Activated T-cell treated with anti-CD3 and anti-CD28 coated beads, Interleukin-2, amount 50 U/mL, for 1 hour (primary cell): ENCODE measurements at places on chromosomes 7 and 10.

- DNase-seq = no peak
Measured at GRCh38 chr7:75772081-75773077, at the start of gene CCL26. TSS of gene CCL26 (minus strand) at chr7:75772211. CDS start at chr7:75772176, 35 bp downstream.

DNA sequence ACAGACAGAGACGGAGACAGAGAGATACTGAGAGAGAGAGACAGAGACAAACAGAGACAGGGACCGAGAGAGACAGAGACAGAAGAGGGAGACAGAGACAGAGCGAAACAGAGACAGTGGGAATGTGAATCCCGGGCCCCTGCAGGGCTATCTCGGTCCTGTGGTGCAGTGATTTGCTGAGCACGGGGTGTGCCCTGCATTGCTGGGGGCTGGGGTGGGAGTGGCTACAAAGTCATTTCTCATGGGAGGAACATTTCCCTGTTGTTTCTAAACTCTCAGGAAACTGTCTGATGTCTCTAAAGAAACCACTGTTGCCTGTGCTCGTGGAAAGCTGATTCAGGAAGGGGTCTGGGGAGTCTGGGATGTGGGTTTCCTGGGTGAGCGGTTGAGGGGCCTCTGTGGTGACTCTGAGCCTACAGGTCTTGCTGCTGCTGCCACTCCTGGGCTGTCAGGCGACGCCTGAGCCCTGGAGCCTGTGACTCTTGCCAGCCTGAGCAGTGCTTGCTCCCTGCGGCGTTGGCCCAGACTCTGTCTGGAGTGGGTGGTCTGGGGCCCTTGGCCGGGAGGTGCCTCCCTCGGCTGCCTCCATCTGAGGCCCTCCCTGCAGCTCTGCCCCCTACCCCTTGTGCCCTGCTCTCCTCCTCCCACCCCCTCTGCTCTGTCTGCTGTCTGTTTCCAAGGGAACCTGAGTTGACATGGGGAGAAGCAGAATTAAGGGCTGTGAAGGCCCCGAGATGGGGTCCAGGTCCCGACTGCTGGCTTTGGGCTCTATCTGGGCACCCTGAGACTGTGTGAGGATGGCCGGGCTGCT, 292.0 kb downstream of the WDR37 start:
- no peak for DNase-seq

DNA sequence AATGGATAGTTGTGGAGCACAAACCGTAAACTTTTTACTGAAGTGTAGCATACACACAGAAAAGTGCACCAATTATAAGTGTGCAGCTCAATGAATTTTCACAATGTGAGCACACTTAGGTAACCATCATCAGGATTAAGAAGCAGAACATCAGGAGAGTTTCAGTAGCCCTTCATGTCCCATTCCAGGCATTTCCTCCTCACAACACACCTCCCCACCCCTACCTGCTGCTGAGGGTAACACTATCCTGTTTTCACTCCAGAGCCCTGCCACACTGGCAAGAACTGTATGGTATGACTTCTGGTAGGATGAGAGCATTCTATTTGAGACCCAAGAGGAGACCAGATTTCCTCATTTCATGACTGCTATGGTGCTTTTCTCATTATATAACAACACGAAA, 166.5 kb downstream of the PPP1R3A start:
- DNase-seq = no peak

DNA sequence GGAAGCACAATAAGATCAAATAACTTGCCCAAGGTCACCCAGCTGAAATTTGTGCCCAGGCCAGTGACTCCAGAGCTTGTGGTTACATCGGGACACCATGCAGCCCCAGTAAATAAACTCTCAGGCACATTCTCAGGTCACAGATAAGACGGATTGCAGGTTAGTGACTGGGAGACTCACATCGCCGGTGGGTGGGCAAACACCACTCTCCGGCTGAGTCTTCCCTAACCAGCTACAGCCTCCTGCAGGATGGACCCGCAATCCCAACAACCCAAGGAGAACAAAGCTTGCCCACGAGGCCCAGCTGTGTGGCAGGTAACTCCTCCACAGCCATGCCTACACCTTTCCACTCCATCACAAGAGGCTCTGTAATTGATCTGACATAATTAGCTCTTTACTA, 81.7 kb upstream of the EFCAB10 start:
- DNase-seq = no peak

DNA sequence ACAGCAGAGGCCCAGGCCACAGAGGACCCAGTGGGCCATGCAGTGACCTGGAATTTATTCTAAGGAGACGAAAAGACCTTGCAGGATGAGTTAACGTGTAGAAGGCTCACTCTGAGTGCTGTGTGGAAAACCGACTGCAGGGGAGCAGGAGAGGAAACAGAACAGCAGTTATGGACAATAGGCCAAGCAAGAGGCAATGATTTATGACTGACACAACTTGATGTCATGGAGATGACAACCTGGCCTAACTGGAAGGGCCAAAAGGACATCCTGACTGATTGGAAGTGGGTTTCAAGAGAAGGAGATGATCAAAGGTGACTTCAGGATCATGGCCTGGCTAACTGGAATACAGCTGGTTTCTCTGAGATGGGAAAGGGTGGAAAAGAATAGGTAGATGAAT, 70.2 kb upstream of the RAPGEF5 start:
- no peak for DNase-seq

GRCh38 chr10:63614371-63614891, 93.2 kb downstream of the REEP3 start:
- DNase-seq = no peak

DNA sequence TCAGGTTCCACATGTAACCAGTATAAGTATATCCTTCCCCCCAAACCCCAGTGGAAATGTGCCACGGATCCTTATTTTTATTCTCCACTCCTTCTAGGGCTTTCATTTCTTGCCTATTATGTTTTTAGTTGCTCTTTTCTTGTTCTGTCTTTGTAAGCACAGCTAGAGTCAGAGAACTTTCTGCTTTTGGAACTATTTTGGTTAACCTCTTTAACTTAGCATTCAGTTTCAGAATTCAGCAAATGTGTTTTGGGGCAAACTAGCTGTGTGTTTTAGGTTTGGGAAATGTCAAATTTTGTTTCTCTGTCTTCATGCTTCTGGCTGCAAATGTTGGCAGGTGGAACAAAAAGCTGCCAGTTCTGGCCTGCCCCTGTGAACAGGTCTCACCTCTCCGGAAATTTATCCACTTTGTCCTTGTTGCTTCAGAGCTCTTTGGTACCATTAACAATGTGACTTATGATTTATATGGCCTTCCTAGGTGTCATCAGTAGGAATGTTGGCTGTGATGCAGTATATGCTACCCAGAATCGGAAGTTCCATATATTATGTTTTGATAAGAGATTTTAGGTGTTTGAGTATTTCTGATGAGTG, 156.1 kb downstream of the ADK start:
- DNase-seq = no peak

DNA sequence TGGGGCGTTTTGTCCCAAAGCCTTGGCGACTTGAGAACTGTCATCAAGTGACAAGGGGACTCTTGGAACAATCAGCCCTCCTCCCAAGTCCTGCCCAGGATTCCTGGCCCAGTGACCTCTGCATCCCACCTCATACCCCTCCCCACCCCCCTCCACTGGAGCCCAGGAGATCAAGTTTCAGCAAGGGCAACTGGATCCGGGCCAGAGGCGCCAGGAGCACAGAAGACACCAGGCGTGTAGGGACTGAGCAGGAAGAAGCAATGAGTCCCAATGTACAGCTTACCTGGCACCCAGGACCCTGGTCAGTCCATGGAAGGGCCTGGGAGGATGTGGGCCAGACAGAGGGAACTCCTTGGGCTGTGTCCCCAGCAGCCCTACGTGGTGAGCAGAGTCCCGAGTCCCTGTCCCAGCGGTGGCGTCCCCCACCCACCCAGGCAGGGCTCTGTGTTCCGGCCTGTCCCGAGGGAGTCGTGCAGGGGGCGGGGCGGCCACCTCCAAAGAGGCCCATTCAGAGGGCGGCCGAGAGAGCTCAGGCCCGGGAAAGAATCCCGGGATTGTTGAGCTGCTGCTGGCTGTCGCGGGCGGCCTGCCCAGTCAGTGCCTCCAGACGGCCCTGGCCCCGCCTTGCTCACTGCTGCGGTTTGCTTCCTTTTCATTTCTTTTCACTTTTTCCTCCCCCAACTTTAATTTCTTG, 254.1 kb downstream of the TNS3 start:
- no peak for DNase-seq

GRCh38 chr10:117241541-117242462, 888 bp downstream of the SLC18A2 start:
- no peak for DNase-seq

- DNase-seq = no peak
Measured at GRCh38 chr10:31581741-31582323, 262.8 kb downstream of the ZEB1 start.

DNA sequence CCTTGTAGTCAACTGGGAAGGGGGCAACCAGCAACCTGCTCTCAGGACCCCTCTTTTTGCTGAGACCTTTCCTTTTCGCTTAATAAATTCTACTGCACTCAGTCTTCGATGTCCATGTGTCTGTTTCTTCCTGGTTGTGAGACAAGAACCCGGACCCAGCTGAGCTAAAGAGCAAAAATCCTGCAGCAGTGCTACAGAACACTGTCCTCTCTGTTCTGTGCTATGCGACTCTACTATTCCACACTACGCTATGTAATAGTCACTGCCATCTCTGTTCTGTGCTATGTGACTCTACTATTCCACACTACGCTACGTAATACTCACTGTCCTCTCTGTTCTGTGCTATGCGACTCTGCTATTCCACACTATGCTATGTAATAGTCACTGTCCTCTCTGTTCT, 34.3 kb downstream of the DIP2C start:
- DNase-seq = no peak

DNA sequence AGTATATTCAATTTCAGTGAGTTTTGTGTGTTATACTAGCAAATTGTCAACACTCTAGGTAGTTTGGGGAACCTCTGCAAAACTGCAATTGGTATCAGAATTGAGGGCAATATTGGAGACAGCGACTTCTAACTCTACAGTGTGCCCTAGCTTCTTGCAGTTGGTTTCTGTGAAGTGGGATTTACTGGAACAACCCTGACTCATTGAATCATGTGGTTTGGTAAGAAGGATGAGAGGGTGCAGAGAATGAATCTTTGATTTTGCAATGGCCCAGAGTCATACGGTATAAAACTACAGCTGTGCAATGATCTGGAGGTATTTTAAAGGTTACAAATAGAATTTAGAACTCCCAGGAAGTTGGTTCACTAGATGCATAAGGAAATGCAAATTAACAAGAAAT, 129.1 kb upstream of the PPP1R3A start:
- no peak for DNase-seq

- no peak for DNase-seq
Measured at GRCh38 chr7:128939861-128940410, 2.2 kb downstream of the IRF5 start.

DNA sequence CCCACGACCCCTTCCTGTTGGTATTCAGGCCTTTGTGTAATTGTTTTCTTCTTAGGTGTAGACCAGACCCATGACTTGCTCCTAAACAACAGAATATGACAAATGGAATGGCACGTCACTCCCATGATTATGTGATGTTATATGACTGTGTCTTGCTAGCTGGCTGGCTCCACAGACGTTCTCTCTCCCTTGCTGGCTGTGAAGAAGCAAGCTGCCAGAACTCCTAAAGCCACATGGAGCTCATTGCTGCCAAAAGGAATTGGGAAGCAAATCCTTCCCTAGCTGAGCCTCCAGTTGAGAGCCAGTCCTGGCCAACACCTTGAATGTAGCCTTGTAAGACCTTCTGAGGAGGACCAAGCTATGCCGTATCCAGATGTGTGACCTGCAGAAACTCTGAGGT, 74.2 kb downstream of the RAB18 start:
- no peak for DNase-seq

DNA sequence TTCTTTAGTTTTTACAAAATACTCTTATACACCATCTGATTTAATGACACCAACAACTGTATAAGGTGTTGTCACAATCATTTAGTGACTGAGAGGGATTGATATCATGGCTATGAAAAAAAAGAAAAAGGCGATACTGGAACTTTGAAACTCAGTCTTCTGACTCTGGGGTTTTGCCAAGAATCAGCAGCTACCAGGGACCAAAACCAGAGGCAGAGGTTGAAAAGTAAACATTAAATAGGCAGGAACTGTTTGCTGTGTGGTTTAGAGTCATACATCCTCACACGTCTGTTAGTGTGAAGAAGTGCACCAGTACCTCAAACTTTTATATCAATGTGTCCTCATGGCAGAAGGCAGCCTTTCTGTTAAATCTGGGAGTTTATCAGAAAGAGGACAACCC, 19.9 kb upstream of the GGCT start:
- DNase-seq = no peak

DNA sequence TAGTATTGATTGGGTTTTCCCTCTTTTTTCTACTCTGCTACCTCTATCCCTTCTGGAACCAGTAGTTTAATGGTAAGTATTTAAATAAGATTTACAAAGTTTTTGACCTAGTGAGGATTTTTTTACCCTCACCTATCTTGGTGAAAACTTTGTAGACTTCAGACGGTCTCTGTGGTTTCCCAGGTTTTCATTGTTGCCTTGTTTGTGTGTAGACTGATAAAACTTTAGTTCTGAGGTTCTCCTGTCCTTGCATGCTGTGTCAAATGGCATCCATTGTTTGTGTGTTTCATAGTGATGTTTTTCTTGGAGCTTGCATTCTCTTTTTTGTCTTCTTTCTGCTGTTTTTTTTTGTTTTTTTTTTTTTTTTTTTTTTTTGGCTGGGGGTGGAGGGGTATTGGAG, 22.6 kb downstream of the ZNRF2 start:
- DNase-seq = no peak

DNA sequence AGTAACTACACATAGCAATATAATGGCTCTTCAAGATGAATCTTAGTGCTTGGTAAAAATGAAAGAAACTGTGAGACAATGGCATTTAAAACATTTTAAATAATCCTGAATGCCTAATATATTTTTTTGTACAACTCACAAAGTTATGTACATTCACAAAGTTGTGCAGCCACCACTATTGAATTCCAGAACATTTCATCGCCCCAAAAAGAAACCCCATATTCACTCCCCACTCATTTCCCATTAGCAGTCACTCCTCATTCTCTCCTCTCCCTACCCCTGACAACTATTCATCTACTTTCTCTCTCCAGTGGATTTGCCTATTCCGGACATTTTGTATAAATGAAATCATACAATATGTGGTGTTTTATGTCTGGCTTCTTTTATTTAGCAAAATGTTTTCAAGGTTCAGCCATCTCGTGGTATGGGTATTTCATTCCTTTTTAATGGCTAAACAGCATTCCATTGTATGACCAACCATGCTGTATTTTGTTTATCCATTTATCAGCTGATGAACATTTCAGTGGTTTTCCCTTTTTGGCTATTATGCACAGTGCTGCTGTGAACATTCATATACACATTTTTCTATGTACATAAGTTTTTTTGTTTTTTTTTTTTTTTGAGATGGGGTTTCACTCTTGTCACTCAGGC, 34.7 kb downstream of the ENTPD7 start:
- no peak for DNase-seq

DNA sequence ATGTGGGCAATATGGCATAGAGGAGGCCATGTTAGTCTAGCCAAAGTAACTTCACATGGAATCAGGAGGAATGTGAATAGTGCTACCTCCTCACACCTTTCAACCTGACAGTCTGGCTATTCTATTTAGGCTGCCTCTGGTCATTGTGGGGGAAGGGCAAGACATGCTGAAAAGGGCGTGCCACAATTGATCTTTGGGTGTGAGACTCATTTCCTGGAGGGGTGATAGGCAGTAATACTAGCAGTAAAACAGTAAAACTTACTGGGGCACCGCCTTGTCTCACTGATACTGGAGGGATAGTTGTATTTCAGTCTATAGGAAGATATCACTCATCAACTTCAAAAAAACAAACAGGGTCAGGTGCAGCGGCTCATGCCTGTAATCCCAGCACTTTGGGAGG, 88.7 kb downstream of the TMEM168 start:
- DNase-seq = no peak
